ENCODE measurements at places on chromosomes 16 and 17. TPM values are rescaled to one million over a fixed set of nuclear protein-coding genes. Genes with fewer than 3 reads are reported as not detected.

Gene SBK1
- total RNA-seq: 68.1 TPM

DNA sequence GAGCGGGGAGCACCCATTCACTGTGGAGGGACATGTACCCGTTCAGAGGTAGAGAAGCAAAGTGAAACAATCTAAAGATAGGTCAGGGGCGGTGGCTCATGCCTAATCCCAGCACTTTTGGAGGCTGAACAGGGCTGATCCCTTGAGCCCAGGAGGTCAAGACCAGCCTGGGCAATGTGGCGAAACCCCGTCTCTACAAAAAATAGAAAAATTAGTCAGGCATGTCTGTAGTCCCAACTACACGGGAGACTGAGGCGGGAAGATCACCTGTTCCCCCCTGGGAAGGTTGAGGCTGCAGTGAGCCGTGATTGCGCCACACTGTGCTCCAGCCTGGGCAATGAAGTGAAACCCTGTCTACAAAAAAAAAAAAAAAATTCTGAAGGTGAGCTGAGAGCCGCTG is 21.7 kb downstream of the MYL4 start:
- H3K4me3 ChIP-seq: no peak overlapping the region
- no peaks in the 10 kb centered on the region for H3K36me3 ChIP-seq
- H3K4me1 ChIP-seq: peaks cover 4% of the 10 kb centered on the region
- DNase-seq: no peak
- peaks cover 6% of the 10 kb centered on the region for H3K27me3 ChIP-seq

DNA sequence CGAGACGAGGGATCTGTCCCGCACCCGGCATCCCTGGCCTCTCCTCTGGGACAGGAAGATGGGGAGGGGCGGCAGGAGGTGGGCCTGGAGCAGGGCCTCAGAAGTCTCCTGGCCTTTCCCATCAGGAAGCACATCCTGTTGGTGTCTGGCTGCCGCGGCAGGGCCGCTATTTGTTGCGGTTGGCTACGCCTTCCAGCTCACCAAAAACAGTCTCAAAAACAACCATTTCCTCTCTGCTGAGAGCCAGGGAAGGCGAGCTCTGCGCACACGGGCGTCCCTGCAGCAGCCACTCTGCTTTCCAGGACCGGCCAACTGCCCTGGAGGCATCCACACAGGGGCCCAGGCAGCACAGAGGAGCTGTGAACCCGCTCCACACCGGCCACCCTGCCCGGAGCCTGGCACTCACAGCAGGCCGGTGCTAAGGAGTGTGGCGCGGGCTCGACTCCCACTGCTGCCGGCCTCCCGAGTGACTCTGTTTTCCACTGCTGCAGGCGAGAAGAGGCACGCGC is at the start of gene TMEM204:
TMEM204 (plus strand) TSS at position 224 of the 509 bp plus-strand sequence. CDS start 610 bp downstream, outside the sequence.
- no peak within 1 kb of the TSS for H3K4me3 ChIP-seq
- no peaks in the 10 kb centered on the region for H3K36me3 ChIP-seq
- H3K27me3 ChIP-seq: no peaks in the 10 kb centered on the region
- DNase-seq: peak; percentile 33
- no peaks in the 10 kb centered on the region for H3K4me1 ChIP-seq

- H3K4me1 ChIP-seq: no peaks in the 10 kb centered on the region
- H3K36me3 ChIP-seq: no peaks in the 10 kb centered on the region
- no peak for DNase-seq
- no peak overlapping the region for H3K4me3 ChIP-seq
- no peak overlapping the region for H3K27ac ChIP-seq
These were observed 8.2 kb upstream of the DHX8 start for GRCh38 chr17:43475494-43476089.

- no peak overlapping the region for H3K27ac ChIP-seq
- DNase-seq: no peak
- no peak overlapping the region for H3K4me3 ChIP-seq
- peaks cover 67% of the 10 kb centered on the region for H3K4me1 ChIP-seq
- H3K27me3 ChIP-seq: no peaks in the 10 kb centered on the region
These were observed 7.9 kb downstream of the USP7 start for GRCh38 chr16:8955828-8956227.

- no peaks in the 10 kb centered on the region for H3K4me1 ChIP-seq
- no peak overlapping the region for H3K27ac ChIP-seq
- peak; percentile 87 for DNase-seq
- no peak overlapping the region for H3K4me3 ChIP-seq
These were observed 23.8 kb downstream of the EZH1 start for GRCh38 chr17:42720996-42721583.

DNA sequence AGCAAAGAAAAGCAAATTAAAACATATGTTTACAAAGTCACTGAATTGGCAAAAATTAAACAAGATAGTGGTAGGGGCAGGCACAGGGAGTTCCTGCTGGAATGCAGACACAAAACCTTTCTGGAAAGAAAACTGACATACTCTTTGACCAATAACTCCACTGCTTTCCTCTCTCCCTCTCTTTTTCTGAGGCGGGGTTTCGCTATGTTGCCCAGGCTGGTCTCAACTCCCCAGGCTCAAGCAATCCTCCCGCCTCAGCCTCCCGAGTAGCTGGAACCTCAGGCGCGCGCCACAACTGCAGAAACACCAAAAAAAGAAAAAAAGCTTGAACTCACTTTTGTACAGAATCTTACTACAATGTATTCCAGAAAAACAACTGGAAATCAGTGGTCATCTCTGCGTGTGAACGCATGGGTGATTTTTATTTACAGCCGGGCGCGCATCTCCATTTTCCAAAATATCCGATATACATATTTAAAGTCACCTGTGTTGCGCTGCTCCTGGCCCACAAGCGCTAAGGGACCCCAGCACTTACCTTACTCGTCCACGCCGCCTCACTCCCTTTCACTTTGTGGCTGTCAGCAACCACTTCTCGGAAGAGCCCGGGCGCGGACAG is 480 bp downstream of the TXNL4B start:
- DNase-seq: peak; percentile 45
- no peaks in the 10 kb centered on the region for H3K27me3 ChIP-seq

GRCh38 chr16:64434526-64435069 is 687.3 kb downstream of the CDH11 start:
- H3K4me1 ChIP-seq: no peaks in the 10 kb centered on the region
- H3K27ac ChIP-seq: no peak overlapping the region
- H3K4me3 ChIP-seq: no peak overlapping the region
- no peaks in the 10 kb centered on the region for H3K36me3 ChIP-seq
- no peak for DNase-seq

GRCh38 chr16:3643095-3643730 is 11.3 kb upstream of the DNASE1 start:
- peaks cover 19% of the 10 kb centered on the region for H3K4me1 ChIP-seq
- H3K4me3 ChIP-seq: no peak overlapping the region
- H3K27me3 ChIP-seq: no peaks in the 10 kb centered on the region
- H3K27ac ChIP-seq: peak overlapping the region; percentile 39
- H3K36me3 ChIP-seq: no peaks in the 10 kb centered on the region
- DNase-seq: no peak

DNA sequence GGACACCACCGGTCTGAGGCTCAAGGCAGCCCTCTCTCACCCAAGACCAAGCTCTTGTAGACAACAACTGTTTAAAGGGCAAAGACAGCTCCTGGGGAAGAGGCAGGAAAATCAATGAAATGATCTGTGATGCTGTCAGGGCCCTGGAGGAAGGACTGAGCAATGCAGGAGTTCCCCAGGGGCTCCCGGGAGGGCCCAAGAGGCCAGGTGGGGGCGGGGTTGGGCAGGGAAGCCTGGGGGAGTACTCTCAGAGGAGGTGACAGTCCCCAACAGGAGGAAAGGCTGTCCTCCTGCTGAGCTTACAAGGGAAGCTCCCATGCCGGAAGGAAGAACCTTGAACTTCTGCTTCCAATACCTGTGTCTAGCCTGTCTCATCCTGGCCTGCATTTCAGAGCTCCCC is 8.3 kb upstream of the NOS2 start:
- H3K27me3 ChIP-seq: no peaks in the 10 kb centered on the region
- H3K27ac ChIP-seq: no peak overlapping the region
- no peaks in the 10 kb centered on the region for H3K4me1 ChIP-seq
- H3K36me3 ChIP-seq: no peaks in the 10 kb centered on the region

- no peaks in the 10 kb centered on the region for H3K36me3 ChIP-seq
- no peak overlapping the region for H3K27ac ChIP-seq
- no peaks in the 10 kb centered on the region for H3K27me3 ChIP-seq
- no peak for DNase-seq
These were observed 15.0 kb downstream of the RAB40B start for GRCh38 chr17:82683534-82683933.

Gene SLC47A1
- total RNA-seq: 1.9 TPM

DNA sequence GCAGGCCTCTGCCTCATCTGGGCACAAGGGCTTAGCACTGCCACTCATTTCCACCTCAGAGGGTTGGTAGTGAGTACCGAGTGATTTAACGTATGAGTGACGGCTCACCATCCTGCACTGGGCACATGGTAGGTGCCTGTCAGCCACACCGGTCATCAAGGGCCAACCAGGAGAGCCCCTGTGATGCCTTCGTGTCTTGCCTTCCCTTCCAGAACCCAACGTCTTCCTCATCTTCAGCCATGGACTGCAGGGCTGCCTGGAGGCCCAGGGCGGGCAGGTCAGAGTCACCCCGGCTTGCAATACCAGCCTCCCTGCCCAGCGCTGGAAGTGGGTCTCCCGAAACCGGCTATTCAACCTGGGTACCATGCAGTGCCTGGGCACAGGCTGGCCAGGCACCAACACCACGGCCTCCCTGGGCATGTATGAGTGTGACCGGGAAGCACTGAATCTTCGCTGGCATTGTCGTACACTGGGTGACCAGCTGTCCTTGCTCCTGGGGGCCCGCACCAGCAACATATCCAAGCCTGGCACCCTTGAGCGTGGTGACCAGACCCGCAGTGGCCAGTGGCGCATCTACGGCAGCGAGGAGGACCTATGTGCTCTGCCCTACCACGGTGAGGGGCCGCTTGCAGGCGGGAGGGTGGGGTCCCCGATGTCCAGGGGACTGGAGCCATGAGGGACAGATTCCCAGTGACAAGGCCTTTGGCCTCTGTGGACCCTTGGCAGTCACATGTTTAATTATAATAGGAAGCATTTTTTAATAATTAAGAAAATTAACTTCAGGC is 37.1 kb downstream of the MRC2 start:
- DNase-seq: no peak
- H3K36me3 ChIP-seq: no peaks in the 10 kb centered on the region
- no peak overlapping the region for H3K27ac ChIP-seq
- no peaks in the 10 kb centered on the region for H3K4me1 ChIP-seq
- no peaks in the 10 kb centered on the region for H3K27me3 ChIP-seq
- H3K4me3 ChIP-seq: no peak overlapping the region

Gene RCVRN
- not detected for total RNA-seq

Gene SLC5A11
- 0.07 TPM for total RNA-seq

Gene TSEN54
- total RNA-seq: 61.9 TPM

DNA sequence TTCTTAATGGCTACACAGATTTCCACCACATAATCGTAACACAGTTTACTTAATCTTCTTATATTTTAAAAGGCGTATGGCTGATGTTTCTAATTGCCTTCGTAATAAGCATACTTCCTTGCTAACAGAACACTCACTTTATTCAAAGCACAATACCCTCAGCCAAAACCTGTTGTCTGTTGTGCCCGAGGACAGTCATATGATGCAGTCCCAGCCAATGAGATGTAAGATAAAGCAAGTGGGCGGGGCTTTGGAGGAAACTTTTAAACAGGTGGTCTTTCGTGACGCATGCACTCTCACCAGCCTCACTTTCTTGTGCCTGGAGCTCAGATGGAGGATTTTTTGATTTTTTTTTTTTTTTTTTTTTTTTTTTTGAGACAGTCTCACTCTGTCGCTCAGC is 174.1 kb downstream of the ZFHX3 start:
- H3K27ac ChIP-seq: no peak overlapping the region
- H3K4me1 ChIP-seq: no peaks in the 10 kb centered on the region
- no peak overlapping the region for H3K4me3 ChIP-seq
- DNase-seq: no peak

- H3K36me3 ChIP-seq: no peaks in the 10 kb centered on the region
- no peak overlapping the region for H3K27ac ChIP-seq
- no peaks in the 10 kb centered on the region for H3K4me1 ChIP-seq
- H3K4me3 ChIP-seq: no peak overlapping the region
- DNase-seq: peak; percentile 59
These were observed 162.9 kb downstream of the COPRS start for GRCh38 chr17:31696184-31696602.

- DNase-seq: no peak
- no peak overlapping the region for H3K4me3 ChIP-seq
- H3K4me1 ChIP-seq: no peaks in the 10 kb centered on the region
- H3K27ac ChIP-seq: no peak overlapping the region
These were observed 90.1 kb downstream of the ASIC2 start for GRCh38 chr17:33202796-33203495.

GRCh38 chr16:64364894-64365293 is 757.0 kb downstream of the CDH11 start:
- no peaks in the 10 kb centered on the region for H3K27me3 ChIP-seq
- no peak overlapping the region for H3K27ac ChIP-seq
- no peaks in the 10 kb centered on the region for H3K4me1 ChIP-seq
- no peak for DNase-seq
- no peaks in the 10 kb centered on the region for H3K36me3 ChIP-seq

DNA sequence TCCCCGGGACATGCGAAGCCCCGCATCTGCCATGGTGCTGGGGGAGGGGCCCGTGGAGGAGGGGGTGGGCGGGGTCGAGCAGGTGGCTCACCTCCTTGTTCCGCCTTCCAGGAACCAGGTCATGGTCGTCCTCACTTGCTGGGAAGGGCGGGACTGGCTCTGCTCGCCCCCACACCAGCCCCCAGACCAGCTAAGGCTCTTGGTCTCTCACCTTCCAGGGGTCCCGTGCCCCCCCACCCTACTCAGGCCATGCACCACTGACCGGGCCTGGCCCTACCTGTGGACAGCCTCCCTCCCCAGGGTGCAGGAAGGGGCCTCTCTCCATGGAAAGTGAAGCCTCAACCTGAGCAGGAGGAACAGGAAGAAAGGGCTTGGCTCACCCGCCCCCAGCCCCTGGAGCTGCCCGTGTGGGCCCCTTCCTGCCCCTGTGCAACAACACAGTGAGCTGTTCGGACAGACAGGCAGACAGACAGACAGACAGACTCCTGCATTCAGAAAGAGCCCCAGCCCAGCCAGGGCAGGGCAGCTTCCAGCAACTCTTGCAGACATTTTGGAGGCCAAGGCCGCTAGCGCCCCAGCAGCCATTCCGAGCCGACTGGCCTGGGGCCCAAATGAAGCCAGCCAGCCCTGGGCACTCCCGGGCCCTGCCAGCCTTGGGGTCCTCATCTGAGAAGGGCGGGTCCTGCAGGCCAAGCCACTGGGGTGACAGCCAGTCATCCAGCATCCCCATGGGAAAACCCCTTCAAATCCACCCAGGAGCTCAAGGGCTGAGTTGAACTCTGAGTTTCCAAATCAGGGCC is 8.1 kb upstream of the KREMEN2 start:
- peak; percentile 50 for DNase-seq
- peaks cover 20% of the 10 kb centered on the region for H3K4me1 ChIP-seq
- no peaks in the 10 kb centered on the region for H3K36me3 ChIP-seq
- no peak overlapping the region for H3K27ac ChIP-seq
- peak overlapping the region; percentile 38 for H3K4me3 ChIP-seq

Gene PFN1
- 1,702 TPM for total RNA-seq

Gene DYNLL2
- total RNA-seq: 29.0 TPM

- no peaks in the 10 kb centered on the region for H3K36me3 ChIP-seq
- H3K27me3 ChIP-seq: peaks cover 7% of the 10 kb centered on the region
- H3K4me3 ChIP-seq: peak overlapping the region; percentile 48
These were observed 11.0 kb downstream of the P3H4 start for GRCh38 chr17:41800601-41801373.

Gene DNAH9
- 0.27 TPM for total RNA-seq

Gene PRKCB
- total RNA-seq: 16.4 TPM

GRCh38 chr17:1684378-1685189 is at the start of gene PRPF8:
TSS of gene PRPF8 (minus strand) at chr17:1684867. CDS start at chr17:1684571, 296 bp downstream.
- peaks cover 39% of the 10 kb centered on the region for H3K36me3 ChIP-seq
- peak within 1 kb of the TSS; percentile 86 for H3K4me3 ChIP-seq
- peaks cover 5% of the 10 kb centered on the region for H3K4me1 ChIP-seq
- peak; percentile 98 for DNase-seq
- no peaks in the 10 kb centered on the region for H3K27me3 ChIP-seq
- H3K27ac ChIP-seq: peak within 1 kb of the TSS; percentile 12
